ENCODE measurements at places on chromosomes 12 and 14.
A peak's percentile ranks its signal among the peaks of the same experiment; 100 is the strongest.

- H3K4me1 ChIP-seq, result no peaks in the 10 kb centered on the region
- DNase-seq, result no peak
- H3K4me3 ChIP-seq, result no peak overlapping the region
- H3K27ac ChIP-seq, result no peak overlapping the region
- H3K36me3 ChIP-seq, result no peaks in the 10 kb centered on the region
- no peaks in the 10 kb centered on the region for H3K27me3 ChIP-seq
These were observed 8.0 kb upstream of the KRT78 start for GRCh38 chr12:52856787-52857186.

DNA sequence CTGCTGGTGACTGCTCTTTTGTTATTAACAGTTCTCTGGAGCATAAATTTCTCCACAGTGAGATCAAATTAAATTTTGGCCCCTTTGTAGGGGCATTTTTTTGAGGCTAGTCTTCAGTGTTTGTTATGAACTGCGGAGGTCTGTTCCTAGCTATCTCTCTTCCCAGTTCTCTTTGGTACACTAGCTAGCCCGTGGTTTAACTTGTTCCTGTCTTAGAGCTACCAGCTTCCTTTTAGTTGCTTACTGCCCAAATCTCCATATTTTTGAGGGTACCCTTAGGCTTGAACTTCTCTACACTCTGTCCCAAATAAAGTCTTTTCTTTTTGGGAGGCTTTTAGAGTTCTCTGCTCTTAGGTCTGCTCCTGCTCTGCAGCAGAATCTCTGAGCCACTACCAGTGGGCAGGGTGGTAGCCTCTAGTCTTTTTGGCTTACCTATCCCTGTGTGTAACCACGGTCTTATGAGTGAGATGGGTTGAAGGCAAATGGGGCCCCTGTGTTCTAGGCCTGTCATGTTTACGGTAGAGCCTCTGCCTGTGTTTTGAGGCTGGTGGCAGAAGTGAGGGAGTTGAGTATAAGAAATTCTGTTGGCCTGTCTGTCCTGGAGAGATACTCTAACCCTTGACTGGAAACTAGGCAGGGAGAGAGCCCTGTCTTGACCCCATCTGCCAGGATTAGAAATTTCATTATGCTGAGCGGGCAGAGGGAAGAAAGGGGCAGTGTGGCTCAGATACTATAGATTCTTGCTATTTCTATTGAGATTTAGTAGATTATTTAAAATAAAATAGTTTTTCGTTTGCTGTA, 21.0 kb downstream of the CNOT2 start:
- no peaks in the 10 kb centered on the region for H3K27me3 ChIP-seq
- H3K27ac ChIP-seq, result peak overlapping the region; percentile 47
- peaks cover 65% of the 10 kb centered on the region for H3K4me1 ChIP-seq
- no peak overlapping the region for H3K4me3 ChIP-seq
- no peaks in the 10 kb centered on the region for H3K36me3 ChIP-seq

GRCh38 chr12:20588042-20588441, 107.1 kb upstream of the SLCO1C1 start:
- peaks cover 16% of the 10 kb centered on the region for H3K4me1 ChIP-seq
- no peaks in the 10 kb centered on the region for H3K36me3 ChIP-seq
- no peak for DNase-seq
- no peaks in the 10 kb centered on the region for H3K27me3 ChIP-seq

DNA sequence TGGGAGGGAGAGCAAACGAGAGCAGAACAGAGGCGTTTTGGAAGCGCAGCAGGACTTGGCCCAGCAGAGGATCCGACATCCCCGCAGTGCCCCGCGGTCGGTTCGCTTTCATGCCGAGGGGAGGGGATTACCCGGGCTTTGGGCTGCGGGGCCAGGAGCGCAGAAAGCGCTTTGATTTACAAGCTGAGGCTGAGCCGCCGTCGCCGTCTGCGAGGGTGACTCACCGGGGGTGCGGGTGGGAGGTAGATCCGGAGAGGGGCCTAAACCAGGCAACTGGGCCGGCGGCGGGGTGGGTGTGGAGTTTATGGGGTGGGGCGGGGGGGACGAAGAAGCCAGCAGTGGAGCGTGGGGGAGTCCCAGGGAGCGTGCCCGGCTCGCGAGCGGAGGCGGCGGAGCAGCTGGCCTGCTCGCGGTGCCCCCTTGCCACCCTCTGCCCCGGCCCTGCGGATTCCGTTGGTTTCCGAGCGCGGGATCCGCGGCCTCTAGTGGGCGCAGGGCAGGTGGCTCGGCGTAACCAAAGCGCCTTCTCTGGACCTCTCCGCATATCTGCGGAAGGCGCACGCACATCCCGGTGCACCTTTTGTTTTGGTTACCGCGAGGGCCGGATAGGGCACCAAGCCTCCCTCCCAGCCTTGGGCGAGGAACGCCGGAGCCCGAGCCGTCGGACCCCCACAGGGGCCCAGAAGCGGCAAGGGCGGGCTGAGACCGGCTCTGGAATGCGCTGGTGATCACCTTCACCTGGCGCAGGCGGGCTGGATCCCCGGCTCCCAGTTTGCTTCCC, 2.6 kb downstream of the SIX4 start:
- peak; percentile 83 for DNase-seq
- peaks cover 30% of the 10 kb centered on the region for H3K36me3 ChIP-seq
- H3K27me3 ChIP-seq, result no peaks in the 10 kb centered on the region
- H3K27ac ChIP-seq, result peak overlapping the region; percentile 95

DNA sequence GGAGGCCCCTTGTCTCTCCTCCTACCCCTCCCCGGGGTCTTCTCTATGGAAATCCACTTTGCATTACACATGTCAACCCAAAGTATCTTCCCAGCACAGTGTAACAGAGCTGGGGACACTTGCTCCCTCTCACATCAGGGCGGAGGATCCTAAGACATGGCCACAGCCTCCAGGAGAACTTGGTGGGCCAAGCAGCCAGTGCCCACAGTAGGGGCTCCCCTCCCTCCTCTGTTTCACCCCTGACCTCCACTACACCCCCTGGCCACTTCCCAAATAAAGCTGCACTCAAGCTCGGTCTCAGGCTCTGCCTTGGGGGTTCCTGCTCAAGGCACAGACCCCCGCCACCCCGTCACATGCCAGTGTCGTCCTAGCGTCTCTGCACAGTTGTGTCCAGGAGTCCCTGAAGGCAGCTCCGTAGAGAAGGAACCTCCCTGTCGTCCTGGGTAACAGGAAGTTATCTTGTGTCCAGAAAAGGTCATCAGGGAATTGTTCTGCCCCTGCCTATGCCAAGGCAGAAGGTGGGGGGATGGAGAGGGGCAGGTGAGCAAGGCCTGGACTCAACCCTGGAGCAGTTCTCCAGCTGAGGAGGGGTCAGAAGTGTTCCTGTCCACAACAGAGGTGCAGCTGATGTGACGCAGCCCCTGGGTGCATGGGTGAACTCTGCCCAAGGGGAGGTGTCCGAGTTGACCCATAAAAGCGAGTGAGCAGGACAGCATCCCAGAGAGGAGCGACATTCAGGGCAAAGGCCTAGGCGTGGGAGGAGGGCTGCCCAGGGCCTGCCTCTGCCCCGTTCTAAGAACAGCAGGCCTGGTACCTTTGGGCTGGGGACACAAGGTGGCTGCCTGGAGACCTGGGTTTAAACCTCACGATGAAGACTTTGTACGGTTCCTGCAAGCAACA, 25.5 kb downstream of the DIO3 start:
- H3K36me3 ChIP-seq, result no peaks in the 10 kb centered on the region
- DNase-seq, result no peak
- no peak overlapping the region for H3K27ac ChIP-seq
- H3K4me3 ChIP-seq, result no peak overlapping the region
- no peaks in the 10 kb centered on the region for H3K27me3 ChIP-seq

DNA sequence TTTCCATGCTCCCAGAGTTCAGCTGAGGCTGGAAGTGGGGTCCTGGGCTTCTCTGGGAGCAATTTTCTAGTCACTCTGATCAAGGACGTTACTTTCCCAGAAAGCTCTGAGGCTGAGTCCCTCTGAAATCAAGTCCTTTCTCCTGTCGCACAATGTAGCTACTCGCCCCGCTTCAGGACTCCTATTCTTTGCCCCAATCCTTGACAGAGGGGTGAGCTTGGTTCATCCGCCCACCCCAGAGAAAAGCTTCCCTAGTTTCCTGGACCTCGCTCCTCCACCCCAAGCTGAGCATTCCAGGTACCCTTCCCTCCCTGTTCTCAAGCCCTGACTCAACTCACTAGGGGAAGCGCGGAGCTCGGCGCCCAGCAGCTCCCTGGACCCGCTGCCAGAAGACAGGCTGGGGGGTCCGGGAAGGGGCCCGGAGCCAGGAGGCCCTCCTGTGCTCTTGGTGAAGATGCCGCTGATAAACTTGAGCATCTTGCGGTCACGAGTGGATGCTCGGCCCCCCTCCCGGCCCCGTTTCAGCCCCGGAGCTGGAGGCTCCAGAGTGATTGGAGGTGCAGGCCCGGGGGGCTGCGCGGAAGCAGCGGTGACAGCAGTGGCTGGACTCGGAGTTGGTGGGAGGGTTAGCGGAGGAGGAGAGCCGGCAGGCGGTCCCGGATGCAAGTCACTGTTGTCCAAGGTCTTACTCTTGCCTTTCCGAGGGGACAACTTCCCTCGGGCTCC, 1.6 kb downstream of the AGAP2 start:
- H3K27ac ChIP-seq, result no peak overlapping the region
- DNase-seq, result no peak
- peaks cover 95% of the 10 kb centered on the region for H3K27me3 ChIP-seq
- H3K36me3 ChIP-seq, result no peaks in the 10 kb centered on the region
- H3K4me1 ChIP-seq, result peaks cover 25% of the 10 kb centered on the region

- no peak for DNase-seq
- no peaks in the 10 kb centered on the region for H3K27me3 ChIP-seq
- no peaks in the 10 kb centered on the region for H3K36me3 ChIP-seq
- H3K4me1 ChIP-seq, result peaks cover 12% of the 10 kb centered on the region
- H3K27ac ChIP-seq, result no peak overlapping the region
- no peak overlapping the region for H3K4me3 ChIP-seq
These were observed 35.2 kb downstream of the CEP128 start for GRCh38 chr14:80906336-80906735.

GRCh38 chr14:22753586-22753985, 12.9 kb upstream of the OXA1L start:
- H3K27ac ChIP-seq, result no peak overlapping the region
- H3K27me3 ChIP-seq, result no peaks in the 10 kb centered on the region
- H3K4me3 ChIP-seq, result no peak overlapping the region
- no peaks in the 10 kb centered on the region for H3K36me3 ChIP-seq
- H3K4me1 ChIP-seq, result peaks cover 8% of the 10 kb centered on the region

GRCh38 chr12:27637524-27637923, 58.7 kb upstream of the REP15 start:
- no peaks in the 10 kb centered on the region for H3K27me3 ChIP-seq
- H3K36me3 ChIP-seq, result no peaks in the 10 kb centered on the region
- H3K4me3 ChIP-seq, result no peak overlapping the region

GRCh38 chr14:35532783-35533356, 1.1 kb upstream of the INSM2 start:
- H3K27ac ChIP-seq, result no peak overlapping the region
- H3K4me3 ChIP-seq, result peak overlapping the region; percentile 68
- H3K36me3 ChIP-seq, result no peaks in the 10 kb centered on the region
- peaks cover 11% of the 10 kb centered on the region for H3K4me1 ChIP-seq

- no peaks in the 10 kb centered on the region for H3K27me3 ChIP-seq
- DNase-seq, result peak; percentile 89
- peaks cover 48% of the 10 kb centered on the region for H3K4me1 ChIP-seq
These were observed at the start of gene SYT1 for GRCh38 chr12:78864403-78864869. TSS of gene SYT1 (plus strand) at chr12:78864774.

Measured in WTC11 (cell line).